PC-3 (cell line): ENCODE measurements at places on chromosomes 2 and 18.

GRCh38 chr2:96870626-96871255, 861 bp upstream of the SEMA4C start:
- DNase-seq: no peak

- peak; percentile 67 for DNase-seq
These were observed 133.0 kb downstream of the WDSUB1 start for GRCh38 chr2:159153463-159153862.

- no peak for DNase-seq
These were observed 20.0 kb upstream of the SERPINB2 start for GRCh38 chr18:63867368-63868125.

DNA sequence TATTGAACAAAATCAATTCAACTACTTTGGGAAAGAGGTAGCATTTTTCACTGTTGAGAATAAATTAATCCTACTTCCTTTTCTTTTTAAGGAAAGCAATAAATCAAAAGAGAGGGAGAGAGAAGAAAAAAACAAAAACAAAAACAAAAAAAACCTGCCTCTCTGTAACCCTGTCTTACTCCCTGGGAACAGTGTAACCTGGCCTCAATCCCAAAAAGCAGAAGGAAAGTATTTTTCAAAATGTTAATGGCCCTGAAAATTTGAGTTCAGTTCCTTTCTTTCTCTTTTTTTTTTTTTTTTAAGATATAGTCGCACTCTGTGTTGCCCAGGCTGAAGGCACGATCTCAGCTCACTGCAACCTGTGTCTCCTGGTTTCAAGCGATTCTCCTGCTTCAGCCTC, 35.9 kb downstream of the RHOB start:
- no peak for DNase-seq

GRCh38 chr18:22303927-22304326, 113.8 kb downstream of the CTAGE1 start:
- no peak for DNase-seq

DNA sequence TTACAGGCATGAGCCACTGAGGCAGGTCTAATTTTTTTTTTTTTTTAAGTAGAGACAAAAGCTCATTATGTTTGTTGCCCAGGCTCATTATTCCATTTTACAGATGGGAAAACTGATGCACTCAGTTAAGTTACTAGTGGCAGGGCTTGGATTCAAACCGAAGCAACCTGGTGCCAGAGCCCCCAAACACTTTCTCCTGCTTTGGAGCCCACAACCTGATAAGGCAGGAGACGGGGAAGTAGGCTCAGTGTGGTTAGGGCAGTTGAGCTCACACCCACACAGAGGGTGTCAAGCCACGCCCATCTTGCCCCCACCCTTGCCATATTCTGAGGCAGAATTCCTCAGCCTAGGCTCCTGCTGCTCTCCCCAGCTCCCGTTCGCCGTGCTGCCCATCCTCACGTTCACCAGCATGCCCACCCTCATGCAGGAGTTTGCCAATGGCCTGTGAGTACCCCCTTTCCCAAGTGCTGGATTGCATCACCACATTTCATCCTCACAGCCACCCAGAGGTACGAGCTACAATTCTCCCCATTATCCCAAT, 5.8 kb upstream of the CTDSP1 start:
- no peak for DNase-seq
